ENCODE measurements at places on chromosomes 5 and 9. TPM values are rescaled to one million over a fixed set of nuclear protein-coding genes. Genes with fewer than 3 reads are reported as not detected.
A peak's percentile ranks its signal among the peaks of the same experiment; 100 is the strongest.

DNA sequence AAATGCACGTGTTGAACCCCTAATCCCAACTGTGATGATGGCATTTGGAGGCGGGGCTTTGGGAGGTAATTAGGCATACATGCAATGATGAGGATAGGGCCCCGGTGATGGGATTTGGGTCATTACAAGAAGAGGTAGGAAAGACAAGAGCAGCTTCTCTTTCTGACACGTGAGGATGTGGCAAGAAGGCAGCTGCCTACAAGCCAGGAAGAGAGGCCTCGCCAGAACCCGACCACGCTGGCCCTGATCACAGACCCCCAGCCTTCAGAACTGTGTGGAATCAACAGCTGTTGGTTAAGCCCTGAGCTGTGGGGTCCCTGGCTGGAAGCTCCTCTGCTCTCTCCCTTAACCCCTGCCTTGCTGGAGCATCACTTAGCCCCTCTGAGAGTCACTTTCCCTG, 57.5 kb downstream of the COL23A1 start:
- DNase-seq, result peak; percentile 34

GRCh38 chr5:73180566-73180965, 7.6 kb downstream of the TMEM174 start:
- DNase-seq, result no peak

- DNase-seq, result no peak
Measured at GRCh38 chr5:79754865-79755555, 65.4 kb downstream of the CMYA5 start.

DNA sequence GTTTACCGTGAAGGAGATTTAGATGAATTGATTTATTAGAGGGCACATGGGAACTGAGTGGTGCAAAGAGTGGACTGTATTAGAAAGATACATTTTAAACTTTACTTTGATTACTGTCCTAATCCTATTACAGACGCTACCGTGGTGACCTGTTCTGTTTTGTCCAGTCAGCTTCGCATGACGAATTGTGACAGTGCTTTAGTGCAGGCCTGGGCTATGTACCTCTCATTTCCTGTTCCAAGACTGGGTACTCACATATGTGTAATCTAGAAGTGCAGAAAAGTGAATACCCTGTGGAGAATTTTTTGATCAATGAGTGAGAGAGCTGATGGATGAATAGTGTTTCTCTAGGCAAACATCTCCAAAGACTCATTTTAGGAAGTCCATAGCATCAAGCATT, 385.9 kb downstream of the ANXA1 start:
- no peak for DNase-seq

PITX1 gene
- 93.7 TPM for total RNA-seq

ZDHHC11B gene
- total RNA-seq, result 5.3 TPM
